ENCODE measurements at places on chromosomes 12 and 14. TPM values are rescaled to one million over a fixed set of nuclear protein-coding genes. Genes with fewer than 3 reads are reported as not detected.

DNA sequence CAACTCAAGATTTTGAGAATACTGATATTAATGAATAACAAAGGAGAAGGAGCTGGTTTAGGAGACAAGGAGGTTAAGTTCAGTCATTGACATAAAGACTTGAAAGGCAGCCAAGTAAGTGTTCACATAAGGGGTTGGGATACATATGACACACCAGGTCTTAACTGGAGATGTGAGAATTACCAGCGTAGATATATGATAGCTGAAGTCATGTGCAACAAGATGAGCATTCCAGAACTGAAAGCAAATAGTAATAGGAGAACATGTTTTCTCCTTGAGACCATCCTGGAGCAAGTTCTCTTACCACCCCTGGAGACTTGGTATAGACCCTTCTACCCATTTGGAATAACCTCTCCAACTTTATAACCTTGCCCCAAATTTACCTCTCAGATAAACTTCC is 43.3 kb upstream of the NPFF start:
- no peak for DNase-seq

- no peak for DNase-seq
Observed at GRCh38 chr12:113926788-113927187, 39.3 kb downstream of the RBM19 start.

DNA sequence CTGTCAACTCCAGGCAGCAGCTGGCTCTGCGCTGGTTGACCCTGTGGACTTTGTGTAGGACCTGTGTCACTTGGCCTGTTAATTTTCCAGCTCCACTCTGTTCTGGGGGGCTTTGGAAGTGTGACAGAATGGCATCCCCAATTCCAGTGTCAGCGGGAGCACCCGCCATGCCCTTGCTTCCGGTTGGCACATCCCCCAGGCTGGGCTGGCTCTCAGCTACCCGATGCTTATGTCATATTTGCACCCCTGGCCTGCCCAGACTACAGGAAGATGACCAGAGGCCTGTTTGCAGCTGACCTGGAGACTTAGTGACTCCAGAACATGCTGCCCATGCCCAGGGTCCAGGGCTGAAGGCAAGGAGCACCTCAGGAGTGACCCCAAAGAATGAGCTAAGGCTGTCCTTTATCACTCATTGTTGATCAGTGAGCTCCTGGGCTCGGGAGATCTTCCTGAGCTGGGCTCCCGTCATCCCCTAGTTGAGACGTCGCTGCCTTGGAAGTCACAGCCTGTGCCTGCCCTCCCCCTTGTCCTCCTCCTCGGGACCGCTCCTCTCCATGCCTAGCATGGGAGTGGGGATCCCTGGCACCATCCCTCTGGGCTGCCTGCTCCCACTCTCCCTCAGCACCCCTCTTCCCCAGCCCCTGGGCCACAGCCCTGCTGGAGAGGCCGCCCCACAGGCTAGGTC is 163.4 kb upstream of the RTL1 start:
- no peak for DNase-seq

DNA sequence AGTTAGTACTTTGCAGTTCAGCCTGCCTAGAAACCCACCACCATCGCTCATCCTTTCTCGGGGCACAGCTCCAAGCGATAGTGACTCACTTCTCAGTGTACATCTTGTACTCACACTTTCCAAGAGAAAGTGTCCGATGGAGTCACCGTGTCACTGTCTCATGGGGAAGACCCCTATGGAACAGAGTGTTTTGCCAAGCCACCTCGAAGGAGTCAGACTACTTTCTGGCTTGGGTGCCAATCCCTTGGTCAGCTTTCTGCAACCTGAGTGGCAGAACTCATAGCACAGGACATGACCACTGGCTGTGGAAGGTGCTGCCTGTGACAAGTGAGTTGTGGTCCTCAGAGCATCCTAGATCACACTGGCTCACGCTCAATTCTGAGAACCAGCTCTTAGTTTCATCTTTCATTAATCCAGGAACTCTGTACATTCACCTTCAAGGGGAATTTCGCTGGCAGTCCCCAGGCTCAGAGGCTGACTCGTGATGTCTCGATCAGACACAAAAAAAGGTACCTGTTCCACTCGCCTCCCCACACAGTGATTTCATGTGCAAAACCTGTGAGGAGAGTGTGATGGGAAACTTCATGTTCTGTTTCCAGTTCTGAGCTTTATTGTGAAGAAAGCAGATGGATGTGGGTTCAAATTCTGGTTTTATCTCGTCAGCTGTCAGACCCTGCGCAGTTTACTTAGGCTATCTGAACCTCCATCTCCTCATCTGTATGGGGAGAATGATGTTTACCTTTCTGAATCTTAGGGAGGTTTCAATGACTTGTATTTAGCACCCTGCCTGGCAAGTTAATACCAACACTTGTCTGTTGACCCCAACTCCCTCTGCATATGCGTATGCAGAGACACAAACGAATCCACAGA is 127.3 kb upstream of the CCND2 start:
- no peak for DNase-seq

DNA sequence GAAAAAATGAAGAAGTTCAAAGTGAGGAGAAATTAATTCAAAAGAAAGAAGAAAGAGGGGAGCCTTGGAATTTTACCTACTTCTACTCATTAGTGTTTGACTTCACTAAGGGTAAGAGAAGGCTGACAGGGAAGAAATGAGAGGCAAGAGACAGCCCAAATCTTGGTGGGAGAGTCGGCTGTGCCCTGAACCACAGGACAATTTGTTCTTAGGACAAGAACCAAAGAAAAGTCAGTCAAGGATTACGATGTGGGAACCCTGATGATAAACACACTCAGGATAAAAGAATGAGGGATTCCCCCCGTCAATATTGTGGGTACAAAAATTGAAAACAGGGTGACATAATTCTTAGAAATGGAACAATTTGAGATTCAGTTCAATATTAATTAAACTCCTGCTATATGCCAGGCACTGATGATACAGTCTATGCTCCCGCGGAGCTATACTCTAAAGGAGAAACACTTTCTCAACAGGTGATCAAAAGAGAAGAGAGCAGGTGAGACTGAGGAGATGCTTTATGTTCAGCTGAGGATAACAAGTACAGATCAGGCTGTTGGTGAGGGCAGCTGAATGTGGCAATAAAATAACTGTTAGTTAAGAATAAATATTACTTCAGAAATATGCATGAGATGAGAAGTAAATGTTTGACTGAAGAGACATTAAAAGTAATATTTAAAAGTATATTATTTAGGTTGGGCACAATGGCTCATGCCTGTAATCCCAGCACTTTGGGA is 175.4 kb downstream of the SLC25A21 start:
- no peak for DNase-seq

DNA sequence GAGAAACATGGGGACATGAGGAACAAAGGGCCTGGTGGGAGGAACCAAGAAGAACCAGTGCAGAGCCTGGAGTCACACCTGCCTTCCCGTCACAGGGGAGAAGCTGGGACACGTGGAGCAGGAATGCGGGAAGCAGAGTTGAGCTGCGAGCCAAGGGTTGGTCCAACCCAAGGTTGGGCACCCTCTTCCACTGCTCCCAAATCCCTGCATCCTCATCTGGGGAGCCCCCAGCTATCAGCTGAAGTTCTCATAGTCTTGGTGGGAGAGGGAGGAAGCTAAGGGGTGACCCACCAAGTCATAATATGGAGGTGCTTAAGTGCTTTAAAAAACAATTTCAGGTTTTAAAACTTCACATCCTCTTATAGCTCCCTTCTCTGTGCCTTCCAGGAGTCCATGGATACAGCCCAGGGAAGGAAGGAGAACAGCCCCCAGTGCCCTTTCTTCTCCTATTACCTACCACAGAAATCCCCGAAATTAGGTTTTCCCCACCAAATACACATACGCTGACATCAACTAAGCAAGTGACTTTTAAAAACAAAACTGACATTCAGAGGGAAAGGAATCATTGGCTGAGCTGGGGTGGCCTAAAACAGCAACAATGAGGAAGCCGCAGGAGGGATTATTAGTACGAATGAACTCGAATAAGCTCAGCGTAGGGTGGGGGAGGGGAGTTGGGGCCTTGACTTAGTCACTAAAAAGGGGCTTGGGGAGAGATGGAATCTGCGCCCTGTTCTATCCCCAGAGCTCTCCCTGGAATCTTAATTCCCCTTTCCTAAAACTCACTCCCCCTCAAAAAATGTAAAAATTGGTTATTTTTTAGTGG is 4.5 kb downstream of the MYL6 start:
- no peak for DNase-seq

DNA sequence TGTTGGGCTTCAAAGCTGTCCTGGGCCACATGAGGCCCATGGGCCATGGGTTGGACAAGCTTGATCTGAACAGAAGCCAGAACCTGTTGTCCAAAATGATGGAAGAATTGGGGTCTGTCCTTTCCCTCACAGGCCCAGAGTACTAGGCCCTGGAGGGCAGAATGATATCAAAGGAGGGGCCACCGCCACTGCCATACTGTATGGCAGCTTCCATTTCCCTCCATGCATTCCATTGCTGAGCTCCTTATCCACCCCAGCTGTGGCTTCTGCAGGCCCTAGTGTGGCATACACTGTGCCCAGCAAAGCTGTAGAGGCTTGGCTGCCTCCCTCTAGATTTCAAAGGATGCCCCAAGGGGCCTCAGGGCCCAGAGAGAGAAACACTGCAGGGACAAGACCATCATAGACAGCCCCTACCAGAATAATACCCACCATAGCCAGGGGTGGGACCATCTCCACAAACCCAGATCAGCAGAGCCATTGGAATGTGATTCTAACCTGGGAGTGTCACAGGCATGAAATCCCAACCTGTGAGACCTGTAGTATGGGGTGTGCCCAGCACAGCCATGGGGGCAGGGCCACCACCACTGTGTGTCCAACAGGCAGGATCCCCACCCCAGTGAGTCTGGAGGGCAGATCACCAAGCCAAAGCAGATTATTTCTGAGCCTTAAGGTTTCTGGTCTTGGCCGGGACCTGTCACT is 61.4 kb upstream of the BEGAIN start:
- DNase-seq, result no peak

DNA sequence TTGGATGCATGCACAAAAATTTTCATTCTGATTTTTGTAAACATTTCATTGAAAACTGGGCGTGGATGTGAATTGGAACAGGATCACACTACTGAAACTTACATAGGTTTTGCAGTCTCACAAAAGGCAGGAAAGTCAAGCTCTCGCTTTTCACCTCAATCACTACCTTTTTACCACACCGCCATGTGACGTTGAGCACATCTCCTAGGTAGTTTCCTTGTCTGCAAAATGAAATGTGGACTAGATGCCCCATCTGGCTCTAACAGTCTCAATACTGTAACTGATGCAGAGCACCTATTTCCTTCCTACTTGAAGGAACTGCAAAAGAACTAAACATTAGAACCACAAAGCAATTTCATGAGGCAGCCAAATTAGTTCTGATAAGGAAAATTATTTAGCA is 4.4 kb upstream of the YY1 start:
- DNase-seq, result no peak

DNA sequence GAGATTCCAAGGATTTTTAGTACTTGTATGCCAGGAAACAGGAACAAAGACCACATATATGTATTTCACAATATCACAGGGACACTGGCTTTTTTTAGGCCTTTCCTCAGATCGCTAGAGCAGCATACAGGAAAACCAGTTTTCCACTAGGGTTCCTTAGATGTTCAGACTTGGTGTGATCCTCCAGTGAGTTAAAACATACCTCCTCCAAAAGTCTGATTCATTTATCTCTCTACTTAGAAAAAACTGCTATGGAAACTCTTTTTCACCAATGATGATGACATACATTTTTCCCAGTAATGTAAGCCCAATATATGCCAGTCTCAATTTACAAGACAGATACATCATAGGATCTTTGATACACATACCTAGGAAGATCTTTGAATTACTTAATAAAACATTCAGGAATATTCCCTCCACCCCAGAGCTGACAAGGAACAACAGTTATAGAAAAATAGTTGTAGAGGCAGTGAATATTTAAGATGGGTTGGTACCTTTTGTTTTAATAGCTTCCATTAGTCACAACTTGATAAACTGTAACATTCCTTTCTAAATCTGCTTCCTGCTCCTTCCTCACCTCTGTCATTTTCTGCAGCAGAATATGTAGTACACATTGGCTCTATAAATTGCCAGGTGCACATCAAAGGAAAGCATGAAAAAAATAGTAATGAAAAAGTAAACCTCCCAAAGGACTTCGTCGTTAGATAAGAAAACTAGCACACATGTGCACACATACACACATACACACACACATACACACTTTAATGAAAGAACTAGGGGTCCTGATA is 27.5 kb downstream of the BCAT1 start:
- no peak for DNase-seq

DNA sequence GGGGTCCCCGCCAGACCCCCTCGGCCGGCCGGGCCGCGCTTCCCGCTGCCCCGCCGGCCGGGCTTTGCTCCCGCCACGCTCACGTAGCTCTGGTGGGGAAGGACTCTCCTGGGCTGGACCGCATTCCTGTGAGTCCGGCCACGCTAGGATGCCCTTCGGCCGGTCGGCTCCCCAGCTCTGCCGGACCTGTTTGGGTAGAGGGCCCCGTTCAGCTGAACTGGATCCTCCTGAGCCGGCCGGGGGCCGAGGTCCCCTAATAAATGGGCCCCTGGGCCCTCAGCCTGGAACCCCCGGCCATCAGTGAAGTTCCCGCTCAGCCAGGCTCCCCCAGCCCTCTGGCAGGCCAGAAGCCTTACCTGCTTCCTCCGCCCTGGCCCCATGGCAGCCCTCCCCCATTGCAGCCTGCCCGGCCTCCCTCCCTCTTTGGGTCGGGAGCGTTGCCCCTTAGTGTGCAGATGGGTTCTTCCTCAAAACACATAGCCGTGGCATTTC is 593 bp downstream of the UNC119B start:
- peak; percentile 53 for DNase-seq

DNA sequence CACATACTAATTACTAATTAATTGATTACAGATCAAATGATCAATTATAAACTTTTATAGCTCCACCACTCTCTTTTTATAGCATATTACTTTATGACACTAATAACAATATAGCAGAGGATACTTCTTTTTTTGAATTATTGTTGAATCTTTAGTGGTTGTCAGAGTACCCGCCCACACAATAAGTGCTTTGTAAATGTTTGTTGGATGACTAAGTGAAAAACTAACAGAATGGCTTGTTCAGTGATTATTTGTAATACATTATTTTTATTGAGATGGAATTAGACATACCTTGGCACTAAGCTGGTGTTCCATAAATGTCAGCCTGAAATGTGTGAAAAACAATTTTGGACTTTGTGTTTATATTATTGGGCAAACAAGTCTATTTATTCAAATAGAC is 670.5 kb upstream of the ATXN7L3B start:
- no peak for DNase-seq

DNA sequence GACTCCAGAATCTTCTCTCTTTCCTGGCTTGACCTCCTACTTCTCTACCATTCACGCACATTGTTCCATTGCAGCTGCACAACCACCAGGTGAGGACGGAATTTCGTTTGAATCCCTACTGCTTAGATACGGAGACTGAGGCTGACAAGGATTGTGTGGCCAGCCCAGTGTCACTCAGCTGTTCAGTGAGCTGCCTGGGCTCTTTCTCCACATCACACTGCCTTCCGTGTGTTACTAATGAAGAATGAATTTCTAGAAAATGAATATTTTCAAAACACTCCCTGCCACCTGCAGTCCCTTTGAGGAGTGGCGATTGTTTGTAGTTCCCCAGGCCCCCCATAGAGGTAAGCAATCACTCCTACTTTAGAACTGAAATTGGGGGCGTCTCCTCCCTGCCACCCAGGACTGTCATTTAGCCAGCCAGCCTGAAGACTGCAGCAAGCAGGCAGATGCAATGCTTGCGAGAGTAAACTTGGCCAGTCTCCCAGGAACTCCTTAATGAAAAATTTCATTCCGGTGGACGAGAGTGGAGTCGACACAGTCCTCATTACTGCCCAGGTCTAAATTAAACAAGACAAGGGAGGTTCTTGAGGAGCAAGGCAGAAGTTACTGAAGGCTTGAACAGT is 239.7 kb downstream of the SLC41A2 start:
- no peak for DNase-seq

PLCZ1 gene
- not detected for total RNA-seq

KRT1 gene
- total RNA-seq, result not detected

PTGER2 gene
- total RNA-seq, result 0.29 TPM

RAD9B gene
- total RNA-seq, result 1.9 TPM

HOXC12 gene
- not detected for total RNA-seq

SLC15A5 gene
- total RNA-seq, result not detected
